ENCODE measurements at places on chromosomes 12 and 14.

- no peak for DNase-seq
These were observed 126.6 kb downstream of the ZFP36L1 start for GRCh38 chr14:68666236-68666635.

DNA sequence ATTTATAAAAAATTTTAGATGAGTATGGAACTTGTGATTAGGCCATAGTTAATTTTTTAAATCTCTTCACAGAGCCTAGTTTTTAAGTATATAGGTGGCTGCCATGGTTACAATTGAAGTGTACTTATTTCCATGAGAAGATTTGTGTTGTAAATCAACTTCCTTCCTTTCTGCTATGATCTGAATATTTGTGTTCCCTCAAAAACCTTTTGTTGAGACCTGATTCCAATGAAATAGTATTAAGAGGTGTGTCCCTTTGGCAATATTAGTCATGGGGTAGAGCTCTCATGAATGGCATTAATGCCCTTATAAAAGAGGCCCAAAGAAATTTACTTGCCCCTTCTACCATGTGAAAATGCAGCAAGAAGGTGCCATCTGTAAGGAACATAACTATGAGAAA, 28.8 kb downstream of the ETNK1 start:
- no peak for DNase-seq

- DNase-seq, result peak; percentile 28
These were observed 1207.3 kb downstream of the SLC16A7 start for GRCh38 chr12:60803147-60803546.

DNA sequence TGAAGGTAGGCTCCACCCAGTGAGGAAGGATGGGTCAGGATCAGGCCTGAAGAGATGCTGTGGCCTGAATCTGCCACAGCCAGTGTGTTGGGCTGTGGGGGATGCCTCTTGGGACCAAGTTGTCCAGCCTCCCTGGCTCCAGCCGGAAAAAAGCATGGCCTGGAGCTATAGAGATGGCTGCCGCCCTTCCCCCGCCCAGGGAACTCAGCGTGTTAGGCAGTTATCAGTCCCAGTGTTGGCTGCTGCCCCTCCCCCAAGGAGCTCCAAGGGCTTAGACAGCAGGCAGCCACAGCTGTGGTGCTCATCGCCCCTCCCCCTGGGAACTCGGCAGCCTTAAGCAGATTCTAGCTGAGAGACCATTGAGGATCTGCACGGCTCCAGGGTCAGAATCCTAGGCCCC, 158.0 kb downstream of the CAPZA3 start:
- no peak for DNase-seq

DNA sequence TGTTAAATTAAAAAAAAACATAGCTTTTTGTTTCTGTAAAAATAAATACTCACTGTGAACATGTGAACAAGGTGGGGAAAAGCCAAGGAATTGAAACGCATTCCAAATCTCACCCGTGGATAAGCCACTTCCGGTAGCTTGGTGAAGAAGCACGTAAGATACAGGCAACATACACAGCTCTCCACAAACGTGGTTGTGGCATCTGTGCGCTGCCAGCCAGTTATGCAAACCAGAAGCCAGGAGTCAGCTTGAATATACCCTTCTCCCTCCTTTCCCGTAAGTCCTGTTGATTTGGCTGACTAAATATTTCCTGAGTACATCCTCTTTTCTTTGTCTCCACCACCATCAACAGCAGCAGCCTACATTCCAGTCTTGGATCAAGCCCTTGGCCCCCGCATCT, 486.2 kb downstream of the VRK1 start:
- no peak for DNase-seq

DNA sequence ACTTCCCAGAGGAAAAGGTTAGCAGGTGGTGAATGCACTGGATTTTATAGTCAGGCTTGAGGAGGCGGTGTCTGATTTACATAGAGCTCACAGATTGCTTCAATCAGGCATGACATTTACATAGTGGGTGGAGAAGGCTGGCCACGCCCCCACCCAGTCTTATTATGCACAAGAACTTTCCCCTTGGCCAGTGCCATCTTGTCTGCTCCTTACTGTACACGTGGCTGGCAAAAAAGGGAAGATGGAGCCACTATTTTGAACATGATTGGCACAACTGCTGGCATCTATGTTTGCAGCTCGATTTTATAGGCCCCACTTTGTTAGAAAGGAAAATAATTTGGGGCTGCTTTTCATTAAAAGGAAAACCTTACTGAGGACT, 10.9 kb upstream of the LGMN start:
- no peak for DNase-seq

DNA sequence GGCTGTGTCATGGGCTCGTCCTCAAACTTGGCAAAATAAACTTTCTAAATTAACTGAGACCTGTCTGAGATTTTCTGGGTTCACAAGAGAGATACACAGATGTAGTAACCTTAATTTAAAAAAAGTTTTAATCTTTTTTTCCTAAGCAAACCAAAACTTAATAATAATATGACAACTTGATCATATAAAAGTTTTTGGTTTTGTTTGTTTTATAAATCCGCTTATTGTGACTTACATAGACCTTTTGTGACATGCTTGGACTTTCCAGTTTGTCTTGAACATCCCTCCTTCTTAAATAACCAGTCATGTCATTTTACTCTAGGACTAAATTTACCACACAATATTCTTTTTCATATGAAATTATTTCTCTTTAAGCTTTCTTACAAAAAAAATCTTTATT, 8.5 kb downstream of the RDH12 start:
- DNase-seq, result no peak
